ENCODE measurements at places on chromosomes 16 and 17.

- DNase-seq: no peak
Observed at GRCh38 chr16:64667334-64667877, 454.5 kb downstream of the CDH11 start.

- DNase-seq: no peak
Observed at GRCh38 chr16:85162478-85163277, 50.4 kb upstream of the CIBAR2 start.

GRCh38 chr17:80668375-80669148 is 123.9 kb downstream of the RPTOR start:
- DNase-seq: no peak

DNA sequence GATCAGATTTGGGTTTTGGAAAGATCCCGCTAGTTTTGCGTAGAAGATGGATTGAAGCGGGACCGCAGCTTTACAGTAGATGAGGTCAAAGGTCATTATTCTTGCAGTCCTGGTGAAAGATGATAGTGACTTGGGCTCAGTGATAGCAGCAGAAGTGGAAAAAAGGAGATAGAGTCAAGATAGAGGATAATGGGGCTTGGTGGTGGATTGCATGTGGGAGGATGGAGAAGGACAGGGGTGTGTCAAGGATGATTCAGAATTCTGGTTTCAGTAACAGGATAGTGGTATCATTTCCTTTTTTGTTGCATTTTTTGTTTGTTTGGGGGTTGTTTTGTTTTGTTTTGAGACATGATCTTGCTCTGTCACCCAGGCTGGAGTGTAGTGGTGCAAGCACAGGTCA is 28.7 kb downstream of the CHD9NB start:
- no peak for DNase-seq

- no peak for DNase-seq
Observed at GRCh38 chr16:80350061-80350460, 190.7 kb upstream of the DYNLRB2 start.

DNA sequence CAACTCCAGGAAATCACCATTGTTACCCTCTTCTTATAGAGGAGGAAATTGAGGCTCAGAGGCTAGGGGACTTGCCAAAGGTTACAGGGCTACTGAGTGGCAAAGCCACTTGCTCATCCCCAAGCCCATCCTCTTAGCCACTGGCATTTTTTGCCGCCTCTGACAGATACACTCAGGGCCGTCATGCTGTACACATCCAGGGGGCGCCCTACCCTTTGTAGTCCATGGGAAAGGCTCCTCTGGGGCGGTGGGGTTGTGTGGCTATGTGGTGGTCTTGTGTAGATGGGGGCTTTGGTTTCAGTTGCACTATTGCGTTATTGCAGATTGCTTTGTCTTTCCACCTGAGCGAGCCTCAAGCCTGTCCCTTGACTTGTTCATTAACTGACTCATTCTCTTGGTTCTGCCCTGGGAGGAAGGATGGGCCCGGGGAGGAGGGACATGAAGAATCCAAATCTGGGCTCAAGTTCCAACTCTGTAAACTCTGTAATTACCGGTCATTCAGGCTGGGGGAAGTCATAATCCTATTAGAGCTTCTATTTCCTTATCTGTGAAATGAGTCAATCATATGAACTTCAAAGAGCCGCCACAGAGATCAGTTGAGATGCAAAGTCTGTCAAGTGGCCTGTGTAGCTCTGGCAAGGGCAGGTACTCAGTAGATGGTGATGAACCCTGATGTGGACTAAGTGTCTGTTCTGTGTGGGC is 2.8 kb downstream of the NOS2 start:
- no peak for DNase-seq

GRCh38 chr17:22512997-22513538 is 820.7 kb downstream of the KCNJ18 start:
- no peak for DNase-seq

- DNase-seq: no peak
Observed at GRCh38 chr17:79690466-79690865, 40.3 kb upstream of the ENPP7 start.

DNA sequence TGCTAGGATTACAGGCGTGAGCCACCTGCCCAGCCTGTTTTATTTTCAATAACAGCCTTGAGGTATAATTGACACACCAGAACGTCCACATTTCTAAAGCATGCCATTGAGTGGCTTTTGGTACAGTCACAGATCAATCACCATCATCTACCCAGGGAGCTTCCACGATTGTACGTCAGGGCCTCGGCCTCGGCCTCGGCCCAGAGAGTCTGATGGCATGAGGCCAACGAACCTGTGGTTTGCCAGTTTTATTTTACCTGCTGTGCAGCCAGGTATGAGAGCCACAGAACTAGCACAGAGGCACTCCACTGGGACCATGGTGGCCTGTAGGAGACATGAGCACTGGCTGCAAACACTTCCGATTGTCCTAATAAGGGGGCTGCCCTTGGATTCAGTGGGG is 8.3 kb downstream of the UBALD1 start:
- DNase-seq: no peak

DNA sequence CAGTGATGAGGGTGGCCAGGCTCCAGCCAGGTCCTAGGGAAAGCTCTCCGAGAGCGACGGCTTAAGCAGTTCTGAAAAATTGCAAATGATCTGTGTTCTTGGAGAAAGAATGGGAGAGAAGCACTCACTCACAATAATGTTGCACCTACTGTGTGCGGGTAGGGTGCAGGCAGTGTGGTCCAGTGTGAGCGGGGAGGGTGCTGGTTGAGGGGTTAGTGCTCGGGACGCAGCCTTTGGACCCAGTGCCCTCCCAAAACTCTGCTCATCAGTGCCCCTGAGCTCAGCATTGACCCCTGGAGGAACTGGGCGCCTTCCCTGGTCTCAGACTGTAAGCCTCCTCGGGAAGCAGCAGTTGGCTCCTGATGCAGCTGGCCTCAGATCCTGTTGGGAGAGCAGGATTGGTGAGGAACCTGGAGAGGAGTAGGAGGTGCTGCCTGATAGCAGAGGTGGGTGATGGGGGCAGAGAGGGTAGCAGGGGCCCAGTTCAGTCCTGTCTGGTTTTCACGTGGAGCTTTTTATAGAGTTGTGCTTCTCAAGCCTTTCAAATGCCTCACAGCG is 23.6 kb upstream of the ZNF750 start:
- DNase-seq: no peak

DNA sequence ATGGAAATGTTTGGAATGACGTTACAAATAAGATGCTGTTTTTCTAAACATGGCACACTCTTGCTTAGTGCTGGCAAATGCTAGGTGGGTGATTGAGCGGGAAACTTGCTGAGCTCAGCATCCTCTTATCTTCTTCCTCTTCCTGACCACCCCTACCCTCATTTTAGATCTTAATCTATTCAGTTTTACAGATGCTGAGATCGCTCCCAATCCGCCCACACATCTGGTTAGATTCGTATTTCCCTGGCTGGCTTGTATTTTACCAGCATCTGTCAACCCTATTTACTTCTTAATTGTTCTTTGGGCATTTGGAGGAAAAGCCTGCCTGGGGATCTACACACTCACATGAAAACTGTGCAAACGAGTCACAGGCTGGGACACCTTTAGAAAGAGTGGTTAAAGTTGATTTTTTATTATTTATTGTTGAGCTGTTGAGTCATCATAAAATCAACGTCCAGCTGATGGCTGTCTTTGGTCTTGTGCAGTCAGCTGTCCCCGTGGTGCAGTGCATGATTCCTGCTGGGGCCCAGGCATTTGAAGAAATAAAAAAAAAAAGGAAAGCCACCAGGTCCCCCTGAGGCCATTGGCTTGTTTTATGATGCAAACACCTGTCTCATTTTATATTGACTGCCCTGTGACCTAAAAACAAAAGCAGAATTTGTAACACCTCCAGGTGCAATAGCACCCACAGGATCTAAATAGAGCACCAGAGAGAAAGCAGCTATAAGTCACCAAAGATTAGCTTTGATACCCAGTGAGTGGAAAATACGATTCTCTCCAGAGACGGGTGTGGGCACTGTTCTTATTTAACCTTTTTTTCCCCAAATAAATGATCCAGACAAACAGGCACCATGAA is 258.6 kb downstream of the HS3ST3B1 start:
- no peak for DNase-seq

DNA sequence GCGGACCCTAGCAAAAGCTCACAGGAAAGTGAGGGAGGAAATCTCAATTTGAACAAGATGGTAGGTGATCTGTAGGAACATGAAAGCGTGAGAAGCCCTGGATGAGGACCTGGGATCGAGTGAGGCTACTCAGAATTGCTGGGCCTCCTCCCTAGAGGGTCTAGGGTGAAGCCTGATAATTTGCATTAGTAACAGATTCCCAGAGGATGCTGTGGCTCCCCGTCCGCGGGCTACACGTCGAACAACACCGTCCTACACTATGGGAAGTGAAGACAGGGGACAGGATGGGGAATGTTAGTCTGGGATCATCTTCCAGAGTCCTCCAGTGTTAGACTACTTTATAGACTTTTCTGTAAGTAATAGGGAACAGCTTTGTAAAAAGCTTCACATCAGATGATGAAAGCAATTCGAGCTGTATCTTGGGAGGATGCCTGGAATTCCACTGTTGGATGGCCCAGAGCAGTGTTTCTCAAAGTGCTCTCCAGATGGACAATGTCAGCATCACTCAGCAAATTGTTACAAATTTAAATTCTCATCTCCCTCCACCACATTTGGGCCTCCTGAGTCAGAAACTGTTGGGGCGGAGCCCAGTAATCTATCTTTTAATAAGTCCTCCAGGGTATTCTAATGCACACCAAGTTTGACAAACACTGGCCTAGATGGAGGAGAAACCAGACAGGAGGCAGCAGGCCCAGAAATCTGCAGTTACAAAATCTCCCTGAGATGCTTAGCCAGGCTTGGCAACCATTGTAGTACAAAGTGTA is 6.5 kb downstream of the FNDC8 start:
- DNase-seq: no peak

DNA sequence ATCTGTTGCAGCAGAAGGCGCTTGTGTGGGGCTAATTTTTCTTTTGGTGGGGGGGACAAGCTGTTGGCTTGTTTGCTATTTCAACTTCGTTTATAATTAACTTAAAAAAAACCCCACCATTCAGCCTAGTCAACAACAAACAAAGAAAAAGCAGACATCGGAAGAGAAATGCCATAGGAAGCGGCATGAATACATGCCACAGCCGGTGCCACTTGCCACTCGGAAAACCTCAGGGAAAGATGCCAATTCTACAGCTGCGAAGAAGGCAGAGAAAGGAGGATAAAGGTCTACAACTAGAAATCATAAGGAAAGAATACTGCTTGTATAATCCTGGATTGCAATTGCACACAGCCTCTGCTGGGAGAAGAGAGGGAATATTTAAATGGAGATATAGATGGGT is 254.4 kb upstream of the PMFBP1 start:
- DNase-seq: no peak

DNA sequence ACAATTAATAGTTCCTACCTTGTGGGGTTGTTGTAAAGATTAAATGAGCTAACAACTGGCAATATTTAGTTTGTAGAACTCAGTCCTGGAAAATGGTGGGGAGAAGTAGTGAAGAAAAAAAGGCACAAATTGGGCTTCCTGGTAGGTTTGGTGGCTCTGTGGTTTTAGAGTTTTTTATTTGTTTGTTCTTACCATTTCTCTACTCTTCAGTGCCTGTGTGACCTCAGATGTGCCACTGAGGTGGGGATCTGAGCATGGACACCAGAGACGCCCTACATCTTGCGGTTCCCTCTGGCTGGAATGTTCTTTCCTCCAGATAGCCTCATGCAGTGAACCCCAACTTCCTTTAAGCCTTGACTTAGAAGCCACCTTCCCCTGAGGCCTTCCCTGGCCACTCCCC is 7.7 kb downstream of the ZBTB4 start:
- DNase-seq: no peak

DNA sequence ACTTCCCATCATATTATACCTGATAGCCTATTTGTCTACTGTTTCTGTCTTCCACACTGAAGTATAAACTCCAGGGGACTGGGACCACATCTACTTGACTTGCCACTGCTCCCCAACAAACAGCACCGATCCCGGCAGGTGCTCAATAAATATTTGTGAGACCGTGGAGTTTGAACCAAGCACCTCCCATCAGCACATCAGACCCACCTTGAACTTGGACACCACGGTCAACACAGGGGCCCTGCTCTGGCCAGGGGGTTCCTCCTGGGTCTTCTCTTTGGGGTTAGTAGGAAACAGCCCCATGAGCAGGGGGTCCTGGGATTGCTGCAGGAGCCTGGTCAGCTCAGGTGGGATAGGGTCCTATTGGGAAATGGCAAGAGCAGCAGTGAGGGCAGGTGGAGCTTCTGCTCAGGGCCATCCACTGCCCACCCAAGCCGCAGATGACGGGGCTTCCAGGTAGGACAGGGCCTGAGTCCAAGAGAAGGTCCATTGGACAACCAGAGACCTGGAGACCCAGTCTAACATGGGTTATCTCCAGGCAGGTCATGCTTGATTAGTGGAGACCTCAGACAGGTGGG is 19.9 kb downstream of the ZNHIT3 start:
- no peak for DNase-seq

DNA sequence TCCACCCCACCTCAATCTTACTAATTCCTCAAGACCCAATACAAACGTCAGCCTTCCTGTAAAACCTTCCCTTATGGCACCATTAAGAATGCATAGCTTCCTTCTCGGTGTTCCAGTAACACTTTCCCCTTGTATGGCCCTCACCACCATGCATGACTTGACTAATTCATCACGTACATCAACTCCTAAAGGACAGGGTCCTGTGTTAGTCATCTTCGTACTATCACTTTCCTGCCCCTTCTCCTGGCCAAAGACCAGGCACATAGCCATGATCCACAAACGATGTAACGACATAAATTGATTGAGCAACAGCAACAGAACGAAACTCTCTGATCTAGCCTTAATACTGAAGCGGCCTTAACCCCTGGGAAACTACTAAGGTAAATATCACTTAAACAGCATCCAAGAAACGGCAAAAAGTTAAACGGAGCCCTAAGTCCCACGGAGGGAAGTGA is 612 bp downstream of the PSMD12 start:
- DNase-seq: no peak

DNA sequence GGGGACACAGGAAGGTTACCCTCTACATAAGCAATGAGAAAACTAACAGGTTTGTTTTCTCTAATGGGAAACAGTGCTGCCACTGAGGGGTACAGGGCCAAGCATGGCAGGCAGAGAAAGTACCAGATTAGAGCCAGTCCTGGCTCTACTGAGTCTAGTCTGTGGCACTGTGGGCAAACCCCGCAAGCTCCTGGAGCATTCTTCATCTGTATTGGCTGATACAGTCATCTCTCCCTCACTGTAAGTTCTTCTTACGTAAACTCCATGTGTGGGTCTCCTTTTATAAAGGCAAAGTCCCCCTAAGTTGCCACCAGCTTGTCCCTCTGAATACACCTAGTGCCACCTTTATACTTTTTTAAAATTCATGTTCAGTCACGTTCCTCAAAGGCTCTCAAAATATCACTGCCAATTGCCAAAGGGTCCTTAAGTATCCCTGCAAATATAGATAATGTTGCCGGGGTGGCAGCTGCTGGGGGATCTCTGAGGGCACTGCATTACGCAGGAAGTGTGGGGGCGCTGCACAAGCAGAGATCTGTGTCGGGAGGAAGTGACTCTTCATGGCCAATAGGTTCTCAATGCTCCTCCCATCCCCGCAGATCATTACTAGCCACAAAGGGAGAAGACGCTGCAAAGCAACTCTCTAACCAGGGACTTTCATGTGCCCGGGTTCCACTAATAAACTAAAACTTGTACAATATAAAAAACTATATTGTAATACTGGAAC is 18.8 kb downstream of the XPO6 start:
- DNase-seq: no peak
